Esophagus (tissue), 2 donors: ENCODE measurements at places on chromosomes 13 and 19. TPM values are rescaled to one million over a fixed set of nuclear protein-coding genes. Genes with fewer than 3 reads are reported as not detected.

The KASH5 gene
- polyA plus RNA-seq = not detected

The DLEU7 gene
- 0.02 TPM for polyA plus RNA-seq

The CYP4F12 gene
- polyA plus RNA-seq = 31.6 TPM

The HIPK4 gene
- 0.08 TPM for polyA plus RNA-seq

The LRG1 gene
- polyA plus RNA-seq = 12.7 TPM

The HNRNPL gene
- 134 TPM for polyA plus RNA-seq

The PCDH17 gene
- polyA plus RNA-seq = 0.22 TPM

The APOC4 gene
- not detected for polyA plus RNA-seq

The LAIR1 gene
- 2.0 TPM for polyA plus RNA-seq

The ZNF579 gene
- polyA plus RNA-seq = 4.4 TPM

The IGFL2 gene
- polyA plus RNA-seq = 0.12 TPM

The ZNF611 gene
- polyA plus RNA-seq = 1.8 TPM

The PRSS57 gene
- not detected for polyA plus RNA-seq

The SIGLEC10 gene
- polyA plus RNA-seq = 0.79 TPM

The GNG7 gene
- 2.4 TPM for polyA plus RNA-seq

The ZNF846 gene
- polyA plus RNA-seq = 8.4 TPM

The CEACAM16 gene
- 0.16 TPM for polyA plus RNA-seq

The ZNF99 gene
- polyA plus RNA-seq = not detected

The MEDAG gene
- 1.7 TPM for polyA plus RNA-seq

The PDE4C gene
- polyA plus RNA-seq = 0.39 TPM

The DAND5 gene
- not detected for polyA plus RNA-seq

The PDE4A gene
- polyA plus RNA-seq = 1.2 TPM

The NKPD1 gene
- 0.61 TPM for polyA plus RNA-seq

The MZF1 gene
- 15.3 TPM for polyA plus RNA-seq

The ZGLP1 gene
- 8.2 TPM for polyA plus RNA-seq

The CEP89 gene
- 8.2 TPM for polyA plus RNA-seq

The OSCAR gene
- 0.73 TPM for polyA plus RNA-seq

The MAST1 gene
- polyA plus RNA-seq = 0.18 TPM

The TEX101 gene
- polyA plus RNA-seq = 2.4 TPM

The LILRA1 gene
- 0.21 TPM for polyA plus RNA-seq

The RYR1 gene
- 8.7 TPM for polyA plus RNA-seq

The PLK5 gene
- polyA plus RNA-seq = 0.13 TPM

The SYNE4 gene
- 2.7 TPM for polyA plus RNA-seq

The NR1H2 gene
- polyA plus RNA-seq = 55.0 TPM

The VASP gene
- 36.5 TPM for polyA plus RNA-seq

The GAPDHS gene
- not detected for polyA plus RNA-seq

The DMRTC2 gene
- 0.18 TPM for polyA plus RNA-seq

The IRGC gene
- polyA plus RNA-seq = not detected

The GPR4 gene
- polyA plus RNA-seq = 0.85 TPM

The ACER1 gene
- polyA plus RNA-seq = 7.4 TPM

The GRIK5 gene
- polyA plus RNA-seq = 1.4 TPM

The CCDC70 gene
- polyA plus RNA-seq = not detected

The FRY gene
- 4.3 TPM for polyA plus RNA-seq

The PSG7 gene
- not detected for polyA plus RNA-seq

The CGB5 gene
- 0.39 TPM for polyA plus RNA-seq

The LSR gene
- polyA plus RNA-seq = 39.0 TPM

The SELENOV gene
- not detected for polyA plus RNA-seq

The CC2D1A gene
- 34.0 TPM for polyA plus RNA-seq

The PSG5 gene
- polyA plus RNA-seq = not detected

The KLK15 gene
- not detected for polyA plus RNA-seq

The PDX1 gene
- polyA plus RNA-seq = not detected
